IPS DF 19.7 (cell line): ENCODE measurements at places on chromosomes 4 and X.

GRCh38 chrX:40083979-40084359 is 13.8 kb downstream of the BCOR start:
- DNase-seq = no peak

DNA sequence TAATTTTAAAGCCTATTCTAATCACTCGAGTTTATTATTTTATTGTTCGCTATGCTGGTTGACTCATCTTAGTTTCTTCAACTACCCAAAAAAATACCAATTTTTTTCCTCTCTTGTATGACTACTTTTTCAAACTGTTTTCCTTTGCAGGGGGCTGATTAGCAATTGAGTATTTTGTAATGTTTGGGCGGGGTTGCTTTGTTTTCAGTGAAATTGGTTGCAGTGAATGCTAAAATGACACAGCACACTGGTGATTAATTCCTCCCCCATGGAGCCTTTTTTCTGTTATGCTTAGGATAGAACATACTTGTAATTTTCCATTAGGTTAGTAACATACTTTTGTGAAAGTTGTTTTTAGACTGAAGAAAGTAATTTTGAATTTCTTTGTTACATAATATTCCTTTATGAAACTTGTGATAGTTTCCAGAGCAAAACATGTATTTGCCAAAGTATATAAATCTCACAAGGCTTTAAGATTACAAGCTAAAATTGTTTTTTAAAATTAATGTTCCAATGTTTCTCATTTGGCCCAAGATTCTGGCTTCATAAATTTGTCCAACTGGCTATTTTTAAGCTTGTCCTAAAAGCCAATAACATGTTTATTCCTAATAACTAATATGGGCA is 120.4 kb downstream of the CHIC1 start:
- DNase-seq = no peak

DNA sequence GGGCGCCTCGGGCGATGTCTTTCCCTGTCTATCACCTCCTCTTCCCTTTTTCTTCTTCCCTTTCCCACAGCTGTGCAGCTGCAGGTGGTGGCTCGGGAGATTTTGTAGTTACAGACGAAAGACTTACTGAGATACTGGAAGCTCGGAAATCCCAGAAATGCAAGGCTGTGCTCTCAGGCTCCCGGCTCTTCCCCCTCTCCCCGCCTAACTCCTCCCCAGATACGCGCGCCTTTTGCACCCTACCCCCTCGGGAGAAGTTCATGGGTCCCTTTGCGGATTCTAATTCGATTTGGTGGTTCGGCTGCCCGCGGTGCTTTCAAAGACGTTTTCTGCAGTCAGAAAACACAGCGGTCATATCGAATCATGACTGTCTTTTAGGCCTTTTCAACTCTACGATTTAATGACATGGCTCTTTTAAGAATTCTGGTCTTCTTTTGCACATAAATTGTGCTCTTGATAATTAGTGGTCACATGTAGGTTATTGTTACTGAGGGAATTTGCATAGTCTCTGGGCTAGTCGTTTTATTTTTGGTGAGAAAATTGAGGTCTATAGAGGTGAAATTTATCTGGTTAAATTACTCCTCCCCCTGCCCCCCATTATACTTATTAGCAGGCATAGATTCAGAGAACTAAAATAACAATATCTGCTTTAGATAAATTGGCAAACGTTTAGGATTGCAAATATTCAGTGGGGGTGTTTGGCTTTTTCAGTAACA is 1.6 kb downstream of the SEPTIN11 start:
- DNase-seq = no peak

DNA sequence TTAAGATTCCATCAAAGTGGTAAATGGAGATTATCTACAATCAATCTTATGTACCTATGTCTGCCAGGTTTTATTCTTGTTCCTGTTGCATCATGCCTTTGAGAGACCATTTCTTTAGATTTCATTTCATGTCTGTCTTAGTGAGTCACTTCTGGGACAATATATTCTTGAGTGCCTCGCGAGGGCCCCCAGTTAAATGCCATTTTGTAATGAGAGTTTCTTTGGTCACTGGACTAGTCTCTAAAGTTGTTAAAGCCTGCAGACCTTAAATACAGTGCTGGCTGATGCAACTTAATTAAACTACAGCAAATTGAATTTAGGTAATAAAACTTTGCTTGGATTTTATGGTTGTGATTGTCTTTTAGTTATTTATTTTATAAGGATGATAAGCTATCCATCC is 87.2 kb upstream of the PITX2 start:
- no peak for DNase-seq

GRCh38 chr4:80732010-80732409 is 298.5 kb upstream of the BMP3 start:
- DNase-seq = no peak

GRCh38 chrX:100409610-100410590 is at the start of gene PCDH19:
PCDH19 (minus strand) TSS chrX:100410273; CDS start chrX:100408597, 1,676 bp downstream.
- no peak for DNase-seq

DNA sequence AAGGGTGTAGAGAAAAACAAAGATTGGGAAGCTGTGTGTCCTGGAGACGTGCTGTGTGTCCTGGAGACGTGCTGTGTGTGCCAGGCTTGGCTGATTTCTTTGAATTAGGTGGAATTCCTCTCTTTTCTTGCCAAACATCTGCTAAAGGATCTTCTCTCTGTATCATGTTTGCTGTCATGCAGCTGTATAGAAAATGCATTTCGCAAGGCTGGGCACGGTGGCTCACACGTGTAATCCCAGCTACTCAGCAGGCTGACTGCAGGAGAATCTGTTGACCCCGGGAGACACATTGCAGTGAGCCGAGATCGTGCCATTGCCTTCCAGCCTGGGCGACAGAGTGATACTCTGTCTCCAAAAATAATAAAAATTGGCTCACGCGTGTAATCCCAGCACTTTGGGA is 187.0 kb downstream of the CRLF2 start:
- no peak for DNase-seq

DNA sequence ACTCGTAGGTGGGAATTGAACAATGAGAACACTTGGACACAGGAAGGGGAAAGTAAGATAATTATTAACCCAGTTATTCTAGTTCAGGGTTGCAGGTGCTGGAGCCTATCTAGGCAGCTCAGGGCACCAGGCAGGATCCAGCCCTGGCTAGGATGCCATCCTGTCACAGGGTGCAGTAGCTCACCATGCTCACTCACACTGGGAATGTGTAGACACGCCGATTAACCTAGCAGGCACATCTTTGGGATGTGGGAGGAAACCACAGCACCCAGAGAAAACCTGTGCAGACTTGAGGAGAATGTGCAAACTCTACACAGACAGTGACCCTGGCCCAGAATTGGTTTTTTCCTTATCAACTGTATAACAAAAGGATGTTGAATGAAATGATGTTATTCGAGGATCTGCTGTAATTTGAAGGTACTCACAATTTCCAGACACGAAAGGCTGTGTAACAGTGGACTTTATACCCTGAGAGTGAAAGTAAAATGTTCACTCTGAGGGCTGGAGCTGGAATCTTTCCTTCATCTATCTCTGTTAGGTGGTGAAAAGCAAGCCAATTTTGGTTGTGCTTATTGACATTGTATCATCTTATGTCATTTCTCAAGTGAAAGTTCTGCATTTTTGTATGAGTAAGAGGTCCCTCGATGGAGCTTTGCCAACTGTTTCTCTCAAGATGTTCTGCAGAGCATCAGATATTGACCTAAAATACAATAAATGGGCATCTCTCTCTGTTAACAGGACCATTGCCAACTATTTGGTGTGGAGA is 78.8 kb downstream of the PHEX start:
- DNase-seq = no peak

GRCh38 chr4:125334926-125335325 is 20.2 kb downstream of the FAT4 start:
- DNase-seq = no peak

DNA sequence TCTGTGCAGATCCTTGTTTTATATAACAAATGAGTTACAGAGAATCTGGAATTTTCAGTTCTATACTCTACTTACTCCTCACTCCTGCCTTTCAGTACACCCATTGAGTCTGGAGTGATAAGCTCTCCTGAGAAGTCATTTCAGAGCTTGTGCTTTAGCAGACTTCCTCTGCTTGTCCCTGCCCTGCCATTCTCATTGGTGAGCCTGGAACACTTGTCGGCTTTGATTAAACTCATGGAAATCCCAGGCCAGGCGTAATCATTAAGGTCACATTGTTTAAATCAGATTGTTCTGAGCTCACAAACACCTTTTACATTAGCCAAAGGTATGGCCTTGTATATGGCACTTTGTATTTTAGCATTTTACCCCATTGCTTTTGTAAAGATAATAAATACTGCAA is 102.7 kb downstream of the CNKSR2 start:
- DNase-seq = no peak

DNA sequence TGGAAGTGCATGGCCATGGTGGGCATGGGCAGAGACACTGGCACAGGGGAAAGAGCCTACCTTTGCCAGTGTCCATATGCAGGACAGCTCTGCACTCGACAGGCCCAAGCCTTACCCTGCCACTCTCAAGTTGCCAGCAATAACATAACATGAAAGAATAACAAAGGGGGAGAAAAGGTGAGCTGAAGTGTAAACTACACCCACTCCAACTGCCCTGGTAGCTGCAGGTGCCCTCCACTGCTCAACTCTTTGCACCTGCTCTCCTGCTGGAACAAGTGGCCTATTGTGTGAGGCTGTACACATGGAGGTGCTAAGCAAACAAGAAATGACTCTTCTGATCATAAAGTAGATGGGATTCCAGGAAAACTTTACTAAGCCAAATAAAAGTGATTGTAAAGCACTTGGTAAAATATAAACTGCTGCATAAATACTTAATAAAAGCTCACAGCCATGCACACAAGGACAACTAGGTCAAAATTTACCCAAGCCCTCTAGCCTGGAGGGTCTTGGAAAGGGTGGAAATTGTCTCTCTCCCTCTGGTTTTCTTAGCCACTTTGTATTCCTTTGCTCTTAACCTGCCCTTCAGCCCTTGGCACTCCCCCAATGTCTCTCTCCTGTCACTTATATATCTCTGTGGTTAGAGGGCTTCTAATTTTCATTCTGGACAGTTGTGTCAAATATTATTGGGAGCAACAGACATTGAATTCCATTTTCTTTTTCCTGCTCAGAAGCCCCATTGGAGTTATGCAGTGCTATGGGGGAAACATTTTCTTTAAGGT is 261.2 kb upstream of the GPC4 start:
- no peak for DNase-seq

DNA sequence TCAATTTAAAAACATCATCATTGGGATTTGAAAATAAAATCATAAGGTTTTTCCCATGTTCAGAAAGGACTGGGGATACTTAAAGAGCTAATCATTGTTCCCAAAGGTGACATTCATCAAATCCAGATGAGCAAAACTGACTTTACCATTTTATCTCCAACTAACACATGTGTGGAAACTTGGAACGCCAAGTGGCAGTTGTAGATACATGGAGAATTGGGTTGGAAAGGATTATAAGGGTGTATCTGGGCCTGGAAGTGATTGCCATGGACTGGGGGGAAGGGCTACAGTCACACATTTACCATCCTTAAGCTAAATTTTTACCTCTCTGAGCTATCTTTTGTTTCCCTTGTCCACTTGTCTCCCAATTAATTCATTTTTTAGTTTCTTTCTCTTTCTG is 203.4 kb downstream of the SLC39A8 start:
- DNase-seq = no peak

DNA sequence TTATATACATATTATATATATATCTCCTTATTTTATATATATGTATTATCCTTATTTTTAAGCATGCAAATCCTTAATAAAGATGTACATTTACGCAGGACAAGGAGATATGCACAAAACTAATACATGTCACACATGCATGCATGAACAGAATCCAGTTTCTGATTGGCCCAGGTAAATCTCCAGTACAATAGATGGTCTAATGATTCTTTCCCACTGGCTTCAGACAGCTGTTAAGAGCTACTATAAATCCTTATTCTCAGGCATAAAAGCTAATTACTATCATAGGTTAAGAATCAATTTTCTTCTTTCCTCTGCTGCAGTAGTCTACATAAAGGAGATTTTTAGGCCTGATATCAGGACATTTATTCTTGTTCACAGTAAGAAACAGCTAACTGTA is 689.8 kb downstream of the KCTD8 start:
- no peak for DNase-seq

DNA sequence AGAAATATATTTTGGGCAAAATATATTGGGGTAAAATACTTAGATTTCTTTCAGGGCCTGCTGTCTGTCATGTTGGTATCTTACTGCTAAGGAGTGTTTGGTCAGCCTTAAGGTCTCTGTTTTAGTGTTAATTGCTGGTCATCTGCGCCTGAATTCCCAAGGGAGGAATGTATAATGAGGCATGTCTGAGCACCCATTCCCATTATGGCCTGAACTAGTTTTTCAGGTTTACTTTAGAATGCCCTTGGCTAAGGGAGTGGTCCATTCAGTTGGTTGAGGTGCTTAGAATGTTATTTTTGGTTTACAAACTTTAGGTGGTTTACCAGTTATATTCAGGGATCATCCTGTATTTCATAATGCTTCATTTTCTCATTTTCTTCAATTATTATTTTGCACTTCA is 125.9 kb downstream of the CFAP299 start:
- no peak for DNase-seq

GRCh38 chrX:21354725-21355124 is 19.5 kb upstream of the CNKSR2 start:
- DNase-seq = no peak

GRCh38 chrX:14899607-14900006 is 26.4 kb downstream of the MOSPD2 start:
- no peak for DNase-seq

GRCh38 chr4:44916411-44916810 is 190.1 kb upstream of the GNPDA2 start:
- no peak for DNase-seq

- DNase-seq = no peak
Observed at GRCh38 chrX:118652717-118653116, 74.7 kb upstream of the IL13RA1 start.

DNA sequence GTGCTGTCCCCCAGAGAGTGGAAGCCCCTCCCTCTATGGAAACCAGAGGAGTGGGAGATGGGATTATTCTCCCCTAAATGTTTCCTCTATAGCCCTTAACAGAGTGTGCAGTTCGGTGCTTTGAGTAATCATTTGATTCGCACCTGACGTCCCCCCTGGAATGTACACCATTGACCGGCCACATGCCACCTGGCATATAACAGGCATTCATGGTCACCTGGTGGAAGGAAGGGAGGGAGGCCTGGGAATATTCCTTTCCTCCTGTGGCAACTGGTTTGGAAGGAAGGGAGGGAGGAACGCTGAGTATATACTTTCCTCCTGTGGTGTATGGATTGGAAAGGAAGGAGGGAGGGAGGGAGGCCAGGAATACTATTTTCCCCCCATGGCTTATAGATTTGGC is 77.2 kb downstream of the CRMP1 start:
- DNase-seq = no peak

DNA sequence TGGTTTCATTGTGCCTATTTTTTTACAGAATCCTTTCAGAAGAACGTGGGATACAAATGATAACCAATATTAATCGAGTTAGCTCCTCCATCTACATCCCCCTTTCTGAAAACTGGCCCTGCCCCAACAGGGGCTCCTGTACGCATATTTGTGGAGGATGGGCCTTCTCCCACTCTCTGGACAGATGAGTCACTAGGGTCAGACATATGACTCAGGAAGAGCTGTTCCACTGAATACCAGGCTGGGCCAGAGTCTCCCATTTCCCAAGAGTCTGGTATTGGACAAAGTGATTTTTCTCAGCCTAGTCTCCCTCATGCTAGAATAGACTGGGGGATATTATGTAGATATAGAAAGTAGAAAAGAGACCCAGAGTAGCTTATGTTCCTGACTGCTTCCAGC is 142.4 kb downstream of the TSPAN5 start:
- DNase-seq = no peak
